Activated T-helper 1 cell treated with anti-CD3 and anti-CD28 coated beads, Interleukin-12 subunit alpha, Interleukin-12 subunit beta, Interleukin-2, Interleukin-4 antibody, amounts not matched to agents 30 ng/mL and 10 ng/mL and 1 ng/mL, durations not matched to agents 14 hours and 24 hours and 36 hours (primary cell): ENCODE measurements at places on chromosomes 13 and 19. TPM values are rescaled to one million over a fixed set of nuclear protein-coding genes. Genes with fewer than 3 reads are reported as not detected.

Gene ZNF99
- not detected in 2 replicates for total RNA-seq

Gene JSRP1
- total RNA-seq, result 0.34 TPM in 1 of 2 replicates, not detected in the other

Gene RPL28
- total RNA-seq, result 1,835 and 1,847 TPM in 2 replicates

Gene SIGLECL1
- total RNA-seq, result not detected in 2 replicates

Gene CADM4
- 0.32 and 0.39 TPM in 2 replicates for total RNA-seq

Gene VSTM2B
- total RNA-seq, result not detected in 2 replicates

Gene ICAM3
- total RNA-seq, result 107 and 114 TPM in 2 replicates

Gene ADGRE3
- total RNA-seq, result not detected in 2 replicates

Gene SMAD9
- total RNA-seq, result 0.08 TPM in 1 of 2 replicates, not detected in the other

Gene LIM2
- not detected in 2 replicates for total RNA-seq

Gene CYP2A6
- not detected in 2 replicates for total RNA-seq

Gene CRB3
- total RNA-seq, result 0.29 and 0.39 TPM in 2 replicates

Gene GPR18
- total RNA-seq, result 12.0 and 15.9 TPM in 2 replicates

- no peak for DNase-seq
These were observed 2.3 kb upstream of the EFNA2 start for GRCh38 chr19:1283207-1283916.

GRCh38 chr13:31436478-31436877 is 236.7 kb downstream of the B3GLCT start:
- no peak for DNase-seq

- DNase-seq, result no peak
These were observed 136.8 kb downstream of the MIPEP start for GRCh38 chr13:23752111-23753001.

GRCh38 chr13:32142956-32143375 is 111.4 kb downstream of the FRY start:
- DNase-seq, result no peak

- DNase-seq, result no peak
These were observed 10.1 kb downstream of the NFILZ start for GRCh38 chr19:8640402-8641004.

- DNase-seq, result no peak
These were observed 35.8 kb upstream of the PCDH17 start for GRCh38 chr13:57595775-57596174.

GRCh38 chr13:31987535-31988170 is 43.9 kb upstream of the FRY start:
- no peak for DNase-seq

- DNase-seq, result no peak
These were observed 24.9 kb downstream of the PCID2 start for GRCh38 chr13:113183450-113184129.

GRCh38 chr13:46182491-46182877 is 507 bp upstream of the LCP1 start:
- no peak for DNase-seq

DNA sequence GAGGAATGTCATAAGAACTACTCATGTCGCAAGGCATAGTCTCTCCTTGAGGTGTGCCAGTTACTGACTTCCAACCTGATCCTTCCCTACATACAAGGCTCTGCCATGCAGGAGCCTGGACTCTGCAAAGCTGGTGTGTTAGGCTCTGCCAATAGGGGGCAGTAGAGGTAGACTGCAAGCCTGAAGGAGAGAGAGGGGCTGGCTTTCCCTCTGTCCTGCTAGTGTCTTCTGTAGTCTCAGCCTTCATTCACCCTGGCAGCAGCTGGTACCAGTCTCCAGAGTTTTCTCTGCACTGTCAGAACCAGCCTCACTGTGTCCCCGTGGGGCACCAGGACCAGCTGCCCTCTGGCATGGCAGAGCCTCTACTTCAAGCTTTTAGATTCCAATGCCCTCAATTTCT is 14.5 kb downstream of the SHISA2 start:
- DNase-seq, result no peak

GRCh38 chr13:71380191-71380590 is 486.8 kb downstream of the DACH1 start:
- no peak for DNase-seq

DNA sequence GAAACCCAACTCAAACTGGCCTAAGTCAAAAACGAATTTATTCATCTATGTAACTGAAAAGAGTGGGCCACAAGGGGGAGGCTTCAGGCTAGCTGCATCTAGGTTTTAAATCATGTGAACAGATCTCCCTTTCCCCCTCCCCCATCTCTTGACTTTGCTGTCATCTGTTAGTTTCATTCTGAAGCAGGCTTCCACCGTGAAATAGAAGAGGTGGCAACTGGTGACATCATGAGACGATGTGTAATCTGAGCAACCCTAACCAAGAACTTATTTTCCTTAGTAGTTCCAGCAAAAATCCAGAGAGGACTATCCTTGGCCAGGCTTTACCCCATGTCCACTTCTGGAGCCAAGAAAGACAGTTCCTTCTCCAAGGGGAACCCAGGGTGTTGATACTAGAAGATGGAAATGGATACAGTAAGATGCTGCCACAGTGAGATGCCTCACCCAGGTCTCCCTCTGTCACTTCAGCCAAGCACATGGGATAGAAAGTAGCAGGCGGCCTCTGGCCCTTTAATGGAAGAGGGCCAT is 9.4 kb downstream of the SAMD4B start:
- peak; percentile 61 for DNase-seq

DNA sequence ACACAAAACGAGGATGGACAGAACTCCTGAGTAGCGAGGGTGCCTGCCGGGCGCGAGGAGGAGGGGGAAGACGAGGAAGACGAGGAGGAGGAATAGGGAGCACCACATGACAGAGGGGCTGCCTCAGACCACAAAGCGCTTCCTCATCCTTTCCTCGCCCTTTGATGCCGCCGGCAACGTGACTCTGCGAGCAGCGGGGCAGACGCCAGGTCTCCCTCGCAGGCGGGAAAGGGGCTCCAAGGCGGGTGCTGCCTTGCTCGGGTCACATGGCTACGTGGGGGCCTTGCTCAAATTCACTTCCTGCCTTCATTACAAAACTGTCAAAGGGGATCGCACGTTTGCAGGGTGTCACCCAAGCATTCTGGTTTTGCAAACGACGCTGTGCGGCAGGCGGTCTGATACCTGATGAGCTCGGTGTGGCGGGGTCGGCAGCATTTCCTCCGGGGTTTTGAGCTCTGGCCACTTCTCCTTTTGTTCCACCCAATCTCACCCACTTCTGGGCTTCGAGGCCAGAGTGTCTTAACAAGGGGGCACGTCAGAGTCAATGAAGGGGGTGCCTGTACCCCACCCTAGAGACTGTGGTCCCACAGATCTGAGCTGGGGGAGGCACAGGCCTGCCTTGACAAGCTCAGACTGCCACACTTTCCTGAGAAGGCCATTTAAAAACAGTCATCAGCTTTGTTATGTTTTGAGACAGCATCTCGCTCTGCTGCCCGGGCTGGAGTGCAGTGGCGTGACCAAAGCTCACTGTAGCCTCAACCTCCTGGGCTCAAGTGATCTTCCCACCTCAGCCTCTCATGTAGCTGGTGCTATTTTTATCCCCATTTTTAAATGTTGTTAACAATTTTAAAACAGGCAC is 14.9 kb downstream of the MAP2K2 start:
- DNase-seq, result peak; percentile 22

GRCh38 chr13:63516124-63516523 is 2100.5 kb upstream of the PCDH20 start:
- DNase-seq, result no peak

DNA sequence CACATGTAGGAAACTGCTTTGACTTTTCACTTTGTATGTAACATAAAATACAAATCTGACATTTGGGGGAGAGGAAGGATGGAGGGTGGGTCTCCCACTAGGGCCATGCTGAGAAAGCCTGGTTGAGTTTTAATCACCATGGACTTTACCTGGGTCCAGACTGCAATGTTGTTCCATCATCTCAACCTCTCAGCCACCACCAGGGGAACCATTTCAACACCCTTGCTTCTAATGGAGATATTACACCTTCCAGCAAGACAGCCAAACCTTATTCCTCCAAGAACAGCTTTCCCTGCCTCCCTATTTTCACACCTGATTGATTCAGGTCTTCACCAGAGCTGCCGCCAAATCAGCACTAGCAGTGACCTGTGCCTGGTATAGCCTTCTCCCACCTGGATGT is 56.0 kb downstream of the ZAR1L start:
- DNase-seq, result no peak

- DNase-seq, result no peak
These were observed 1286.9 kb upstream of the PCDH20 start for GRCh38 chr13:62702502-62702901.

DNA sequence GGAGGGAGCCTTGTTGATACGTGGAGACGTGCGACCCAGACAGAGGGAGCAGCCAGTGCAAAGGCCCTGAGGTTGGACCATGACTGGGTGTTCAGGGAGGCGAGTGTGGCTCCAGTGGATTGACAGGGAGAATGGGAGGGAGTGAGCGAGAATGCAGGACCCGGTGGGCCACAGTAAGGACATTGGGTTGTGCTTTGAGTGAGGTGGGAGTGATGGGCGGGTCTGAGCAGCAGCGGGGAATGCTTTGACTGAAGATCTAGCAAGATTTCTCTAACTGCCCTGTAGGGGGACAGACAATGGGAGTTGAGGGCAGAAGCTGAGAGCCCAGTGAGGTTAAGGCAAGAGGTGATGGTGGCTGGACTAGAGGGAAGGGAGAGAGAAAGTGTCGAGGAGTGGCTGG is 7.7 kb upstream of the NANOS2 start:
- DNase-seq, result no peak

DNA sequence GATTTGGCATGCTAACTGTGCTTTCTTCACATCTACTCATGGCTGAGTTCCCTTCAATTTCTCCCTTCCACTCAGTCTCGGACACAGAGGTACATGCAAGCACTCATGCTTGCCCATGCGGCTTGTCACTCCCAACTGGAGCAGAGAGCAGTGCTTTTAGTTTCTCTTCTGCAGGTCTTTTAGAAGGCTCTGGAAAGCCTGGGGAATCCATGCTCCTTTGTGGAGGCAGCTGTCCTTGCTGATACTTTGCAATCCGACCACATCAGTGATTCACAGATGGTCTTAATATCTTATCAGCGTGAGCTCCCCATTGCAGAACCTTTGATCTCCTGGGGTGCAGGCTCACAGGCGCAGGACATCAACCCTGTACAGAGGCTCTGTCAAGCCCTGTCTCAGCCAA is 203.9 kb downstream of the COL4A1 start:
- DNase-seq, result no peak

- DNase-seq, result no peak
These were observed 381.1 kb downstream of the FGF14 start for GRCh38 chr13:102020611-102021216.

DNA sequence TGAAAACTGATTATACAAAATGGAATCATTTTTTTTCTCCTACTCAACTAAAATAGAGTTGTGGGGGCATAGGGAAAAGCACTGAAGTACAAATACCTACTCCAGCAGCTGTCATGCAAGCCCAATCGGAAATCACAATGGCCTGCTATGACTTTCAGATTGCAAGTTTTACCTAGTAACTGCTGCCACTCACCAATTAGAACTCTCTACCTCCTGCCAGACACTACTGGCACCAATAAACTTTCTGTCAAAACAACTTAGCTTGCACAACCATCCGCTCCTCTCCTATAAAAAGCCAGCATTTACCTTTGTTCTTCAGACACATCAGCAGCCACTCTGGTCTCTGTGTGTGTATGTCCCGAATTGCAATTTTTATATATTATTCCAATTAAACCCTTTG is 9.3 kb upstream of the TRPC4 start:
- no peak for DNase-seq

GRCh38 chr19:35140962-35141836 is 1.9 kb upstream of the FXYD7 start:
- DNase-seq, result peak; percentile 90

- no peak for DNase-seq
These were observed 200 bp downstream of the MLLT1 start for GRCh38 chr19:6279620-6279930.

DNA sequence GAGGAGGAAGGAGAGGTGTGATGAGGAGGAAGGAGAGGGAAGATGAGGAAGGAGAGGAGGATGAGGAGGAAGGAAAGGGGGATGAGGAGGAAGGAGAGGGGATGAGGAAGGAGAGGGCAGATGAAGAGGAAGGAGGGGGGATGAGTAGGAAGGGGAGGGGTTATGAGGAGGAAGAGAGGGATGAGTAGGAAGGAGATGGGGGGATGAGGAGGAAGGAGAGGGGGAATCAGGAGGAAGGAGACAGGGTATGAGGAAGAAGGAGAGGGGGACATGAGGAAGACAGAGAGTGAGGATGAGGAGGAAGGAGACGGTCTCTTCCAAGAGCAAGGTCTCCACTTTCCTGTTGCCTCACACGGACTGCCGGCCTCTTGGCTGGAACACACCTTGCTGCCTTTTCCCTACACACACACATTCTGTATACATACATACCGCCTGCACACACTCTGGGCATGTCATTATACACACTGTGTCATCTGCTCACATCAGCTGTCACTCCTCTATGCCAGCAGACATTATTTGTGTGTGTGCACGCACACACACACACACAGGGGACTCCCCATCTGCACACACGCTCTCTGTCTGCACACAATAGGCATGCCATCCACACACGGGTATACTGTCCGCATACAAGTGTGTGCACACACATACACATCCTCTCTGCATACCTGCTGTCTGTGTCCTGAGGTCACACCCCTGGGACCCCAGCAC is 11.1 kb upstream of the VSTM2B start:
- DNase-seq, result no peak
